Erythroblast (primary cell): ENCODE measurements at places on chromosomes 7 and 10.

DNA sequence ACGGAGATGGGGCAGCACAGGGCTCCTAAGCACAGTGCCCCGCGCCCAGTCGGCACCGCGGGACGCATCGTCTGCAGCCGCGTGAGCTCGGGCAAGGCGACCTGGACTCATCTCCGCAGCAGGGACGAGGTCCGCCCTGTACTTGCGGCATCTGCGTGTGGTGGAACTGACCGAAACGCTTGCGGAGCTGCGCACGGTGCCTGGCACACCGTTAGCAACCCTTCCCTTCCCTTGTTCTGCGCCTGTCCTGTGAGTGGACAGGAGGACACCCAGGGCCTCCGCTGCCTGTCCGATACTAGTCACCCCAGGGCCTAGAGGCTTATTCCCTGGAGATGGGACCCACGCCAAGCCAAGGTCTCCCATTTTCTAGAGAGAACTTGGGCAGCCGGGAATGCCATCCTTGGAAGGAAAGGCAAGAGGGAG lies 98.5 kb downstream of the WDR11 start:
- no peak for DNase-seq

DNA sequence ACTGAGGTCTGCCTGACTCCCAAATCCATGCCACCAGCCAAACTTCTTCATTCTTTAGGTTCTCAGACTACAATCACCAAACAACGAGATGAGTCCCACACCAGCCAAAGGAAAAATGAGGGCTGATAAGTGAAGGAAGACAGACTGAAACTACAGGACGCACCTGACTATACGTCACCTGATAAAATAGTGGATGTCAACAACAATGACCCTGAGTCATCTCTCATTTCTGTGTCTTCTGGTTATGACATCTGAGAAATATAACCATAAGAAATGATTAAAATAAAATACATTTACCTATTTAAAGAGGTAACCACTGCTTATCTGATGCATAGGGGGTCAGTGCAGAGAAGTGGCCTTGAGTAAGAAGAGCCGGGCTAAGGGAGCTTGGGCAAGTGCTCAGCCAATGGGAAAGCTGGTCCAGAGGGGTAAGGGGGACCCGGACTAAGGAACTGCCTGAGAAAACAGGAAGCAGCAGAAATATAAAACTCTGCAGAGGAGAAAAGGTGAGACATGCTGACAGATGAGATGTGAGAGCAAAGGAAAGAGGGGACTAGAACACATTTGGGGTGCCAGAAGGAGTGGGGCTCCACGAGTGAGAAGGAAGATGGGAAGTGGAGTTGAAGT lies 51.8 kb downstream of the HIPK2 start:
- DNase-seq: no peak

- no peak for DNase-seq
These were observed 78.7 kb downstream of the HYCC1 start for GRCh38 chr7:22935269-22935668.

DNA sequence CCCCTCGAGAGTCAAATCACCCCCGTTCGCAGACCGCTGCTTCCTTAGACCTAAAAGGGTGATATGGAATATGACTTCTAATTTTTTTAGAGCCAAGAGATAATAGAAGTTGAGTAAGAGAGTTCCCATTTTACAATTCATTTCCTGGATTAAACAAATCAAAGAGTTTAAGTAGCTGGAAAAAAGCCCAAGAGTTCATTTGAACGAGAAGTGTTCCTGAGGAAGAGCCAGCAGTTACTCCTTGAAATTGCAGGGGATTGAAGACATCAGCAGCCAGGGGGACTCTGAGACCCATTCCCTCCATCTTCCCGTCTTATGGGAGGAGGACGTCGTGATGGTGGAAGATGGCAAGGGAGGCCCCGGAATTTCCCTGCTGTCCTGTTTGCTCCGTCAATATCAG lies 277.0 kb downstream of the WDR11 start:
- DNase-seq: no peak

GRCh38 chr7:88346357-88346756 lies 39.7 kb upstream of the STEAP4 start:
- DNase-seq: no peak

GRCh38 chr10:112279433-112279832 lies 3.8 kb upstream of the TECTB start:
- no peak for DNase-seq

DNA sequence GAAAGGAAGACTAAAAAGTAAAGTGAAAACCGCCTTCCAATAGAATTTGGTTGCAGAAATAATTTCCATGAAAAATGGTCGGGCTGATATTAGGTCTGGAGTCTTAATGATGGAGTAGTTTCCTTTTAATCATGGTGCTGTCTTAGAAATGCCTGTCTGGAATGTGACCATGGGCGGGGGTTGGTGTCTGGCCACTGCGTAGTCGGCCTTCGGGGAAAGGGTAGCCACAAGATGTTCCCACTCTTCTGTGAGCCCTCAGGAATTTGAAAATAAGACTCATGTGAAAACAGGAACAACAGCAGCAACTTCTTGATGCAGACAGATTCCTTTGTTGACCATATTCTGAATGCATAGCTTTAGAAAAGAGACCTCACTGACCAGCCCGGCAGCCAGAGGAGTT lies 176.8 kb downstream of the KIAA1217 start:
- DNase-seq: no peak

GRCh38 chr10:43479275-43479674 lies 42.4 kb downstream of the ZNF487 start:
- no peak for DNase-seq

GRCh38 chr10:120076996-120077706 lies 184.6 kb downstream of the SEC23IP start:
- no peak for DNase-seq

GRCh38 chr7:69596723-69597277 lies 1.5 kb upstream of the AUTS2 start:
- DNase-seq: no peak

DNA sequence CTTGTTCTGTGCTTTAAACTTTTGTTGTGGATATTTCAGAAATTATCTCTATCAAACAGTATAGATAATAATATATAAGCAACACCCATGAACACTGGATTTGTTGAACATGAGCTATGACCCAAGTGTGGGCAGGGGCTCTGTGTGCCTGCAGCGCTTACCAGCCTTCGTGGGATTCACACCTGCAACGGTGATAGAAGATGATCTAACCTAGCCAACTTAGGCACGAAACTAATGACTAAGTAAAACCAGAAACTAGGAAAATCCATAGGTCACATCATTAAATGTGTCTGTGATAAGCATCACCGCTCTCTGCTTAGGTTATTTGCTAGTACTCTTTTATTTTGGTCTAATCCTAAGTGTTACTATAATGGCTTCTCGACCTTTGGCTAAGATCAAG lies 18.0 kb downstream of the SPAG6 start:
- no peak for DNase-seq

- DNase-seq: peak; percentile 89
These were observed 95.6 kb downstream of the USP6NL start for GRCh38 chr10:11515596-11516430.

GRCh38 chr10:7458556-7458955 lies 47.7 kb upstream of the SFMBT2 start:
- no peak for DNase-seq

DNA sequence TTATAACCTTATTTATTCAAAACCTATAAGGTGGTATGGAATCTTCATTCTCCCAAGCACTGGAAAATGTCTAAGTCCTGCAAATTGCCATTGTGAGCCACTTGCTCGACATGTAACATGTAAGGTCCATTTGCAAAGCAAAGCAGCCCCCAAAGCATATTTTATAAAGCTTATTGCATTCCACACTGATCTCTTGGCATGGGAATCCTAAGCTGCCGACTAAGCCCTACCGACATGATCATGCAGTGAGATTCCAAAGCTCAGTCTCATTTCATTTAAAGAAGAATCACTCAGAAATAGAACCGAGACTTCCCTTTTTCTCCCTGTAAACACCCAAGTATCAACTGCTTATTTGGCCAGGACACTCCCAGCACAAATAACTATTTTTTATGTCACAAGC lies 333.4 kb upstream of the MYO3A start:
- no peak for DNase-seq

- DNase-seq: no peak
These were observed 5.6 kb downstream of the CCSER2 start for GRCh38 chr10:84333864-84334451.

- DNase-seq: no peak
These were observed 320.2 kb downstream of the ELMO1 start for GRCh38 chr7:37128327-37129034.

- no peak for DNase-seq
These were observed 36.3 kb downstream of the DRGX start for GRCh38 chr10:49359349-49360270.

GRCh38 chr7:24715171-24715570 lies 42.1 kb downstream of the GSDME start:
- DNase-seq: no peak
